Right ventricle myocardium inferior (tissue), 1 donor: ENCODE measurements at places on chromosomes 4 and X.

GRCh38 chrX:103628386-103629317 is at the start of gene TCEAL1:
Gene TCEAL1, plus strand, starts transcription at chrX:103628975. Its CDS starts 942 bp downstream, at chrX:103629917.
- peak; percentile 73 for DNase-seq

GRCh38 chrX:67787196-67787595 is 243.4 kb downstream of the AR start:
- DNase-seq = no peak

GRCh38 chrX:1053072-1053471 is 159.4 kb downstream of the CRLF2 start:
- DNase-seq = no peak

DNA sequence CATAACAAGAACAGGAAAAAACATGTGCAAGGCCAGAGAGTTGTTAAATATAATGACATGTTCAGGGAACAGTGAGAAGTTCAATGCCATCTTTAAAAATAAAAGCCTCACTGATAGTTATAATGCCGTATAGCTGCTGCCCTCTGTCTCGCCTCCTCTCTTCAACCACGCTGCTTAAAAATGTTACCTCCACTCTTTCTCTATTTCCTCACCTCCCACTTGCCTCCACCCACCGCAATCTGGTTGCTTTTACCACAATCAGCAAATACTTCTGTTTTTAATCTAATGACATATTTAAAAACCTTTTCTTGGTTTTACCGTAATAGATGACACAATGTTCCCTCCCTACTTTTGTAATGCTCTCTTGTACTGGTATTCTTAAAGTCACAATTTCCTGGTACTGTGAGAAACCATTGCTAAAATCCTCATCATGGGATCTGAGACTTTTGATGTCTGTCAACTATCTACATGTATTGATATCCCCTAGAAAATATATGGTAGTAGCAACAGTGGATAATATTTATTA is 66.0 kb downstream of the GABRA2 start:
- no peak for DNase-seq

DNA sequence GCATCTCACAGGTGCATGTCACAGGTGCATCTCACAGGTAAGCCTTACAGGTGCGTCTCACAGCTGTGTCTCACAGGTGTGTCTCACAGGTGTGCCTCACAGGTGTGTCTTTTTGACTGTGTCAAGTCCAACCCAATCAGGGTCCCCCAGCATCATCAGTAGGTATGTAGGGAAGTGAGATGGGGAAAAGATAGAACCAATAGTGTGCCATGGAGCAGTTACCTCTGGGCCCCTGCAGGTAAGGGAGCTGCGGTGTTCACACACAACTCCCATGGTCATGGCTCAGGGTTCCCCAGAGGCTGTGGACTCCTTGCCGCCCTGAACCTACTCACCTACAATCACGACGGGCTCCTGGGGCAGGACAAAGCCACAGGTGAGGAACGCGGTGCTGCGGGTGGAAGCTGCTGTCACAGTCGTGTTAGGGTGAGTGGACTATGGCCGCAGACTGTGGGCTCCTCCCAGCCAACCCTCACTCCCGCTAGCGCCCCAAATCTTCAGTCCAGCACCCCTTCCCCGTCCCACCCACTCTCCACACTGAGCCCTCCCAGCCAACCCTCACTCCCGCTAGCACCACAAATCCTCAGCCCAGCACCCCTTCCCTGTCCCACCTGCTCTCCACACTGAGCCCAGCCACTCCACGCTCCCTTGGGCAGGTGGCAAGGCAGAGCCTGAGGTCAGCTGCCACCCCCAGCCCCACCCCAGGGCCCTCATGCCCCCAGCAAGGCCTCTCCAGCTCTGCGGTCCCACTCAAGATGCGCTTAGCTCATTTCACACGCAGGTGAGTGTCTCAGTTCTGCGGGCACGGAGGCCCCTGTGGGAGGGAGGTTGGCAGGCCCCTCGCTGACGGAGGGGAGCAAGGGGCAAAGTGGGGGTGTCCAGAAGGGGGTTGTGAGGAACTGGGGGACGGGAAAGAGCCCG is 2.1 kb upstream of the PDE6B start:
- no peak for DNase-seq

GRCh38 chr4:142637614-142638013 is 208.5 kb downstream of the INPP4B start:
- no peak for DNase-seq

DNA sequence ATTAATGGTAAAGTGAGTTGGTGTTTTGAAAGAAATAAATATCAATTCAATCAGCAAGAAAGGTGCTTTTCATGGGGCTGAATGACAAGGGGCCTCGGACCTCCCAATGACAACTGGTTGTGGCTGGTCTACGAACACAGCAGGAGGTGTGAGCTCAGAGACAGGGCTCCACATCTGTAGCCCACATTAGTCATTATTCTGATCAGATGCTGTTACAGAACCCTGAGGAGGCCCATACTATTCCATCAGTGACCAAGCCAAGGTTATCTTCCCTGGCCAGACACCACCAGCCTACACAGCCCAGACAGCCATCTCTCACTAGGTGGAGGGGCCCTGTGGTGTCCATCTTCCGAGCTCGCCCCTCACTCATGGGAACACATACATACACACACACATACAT is 168.8 kb downstream of the SH3KBP1 start:
- DNase-seq = no peak

DNA sequence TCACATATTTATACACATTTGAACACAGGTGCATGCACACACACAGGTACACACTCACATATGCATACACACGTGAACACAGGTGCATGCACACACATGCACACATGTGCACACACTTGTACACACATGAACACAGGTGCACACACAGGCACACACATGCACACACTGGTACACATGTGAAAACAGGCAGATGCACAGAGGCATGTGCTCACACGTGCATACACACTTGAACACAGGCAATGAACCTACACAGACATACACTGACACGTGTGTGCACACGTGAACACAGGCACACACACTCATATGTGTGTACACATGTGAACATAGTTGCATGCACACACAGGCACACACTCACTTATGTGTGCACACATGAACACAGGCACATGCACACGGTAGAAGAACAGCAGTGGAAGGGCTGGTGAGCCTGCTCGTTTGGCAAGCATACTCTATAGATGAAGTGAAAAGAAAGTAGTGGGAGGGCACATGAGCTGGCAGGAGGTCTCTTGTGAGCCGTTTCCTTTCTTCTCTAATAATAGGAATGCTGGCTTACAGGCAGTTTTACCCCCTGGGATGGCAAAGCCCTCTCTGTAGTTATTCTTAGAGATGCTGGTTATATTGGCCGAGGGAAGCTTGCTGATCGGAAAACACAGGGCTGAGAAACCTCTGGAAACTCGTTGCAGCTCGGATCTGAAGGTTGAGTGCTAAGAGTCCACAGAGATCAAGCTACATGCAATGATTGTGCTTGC is 279.6 kb upstream of the CLNK start:
- DNase-seq = no peak

GRCh38 chr4:11876104-11876503 is 447.4 kb upstream of the HS3ST1 start:
- no peak for DNase-seq

GRCh38 chrX:64093761-64094160 is 111.7 kb downstream of the AMER1 start:
- no peak for DNase-seq

GRCh38 chrX:121598356-121598755 is 550.9 kb downstream of the GLUD2 start:
- DNase-seq = no peak

- DNase-seq = no peak
Observed at GRCh38 chr4:18568600-18568999, 547.0 kb upstream of the LCORL start.

DNA sequence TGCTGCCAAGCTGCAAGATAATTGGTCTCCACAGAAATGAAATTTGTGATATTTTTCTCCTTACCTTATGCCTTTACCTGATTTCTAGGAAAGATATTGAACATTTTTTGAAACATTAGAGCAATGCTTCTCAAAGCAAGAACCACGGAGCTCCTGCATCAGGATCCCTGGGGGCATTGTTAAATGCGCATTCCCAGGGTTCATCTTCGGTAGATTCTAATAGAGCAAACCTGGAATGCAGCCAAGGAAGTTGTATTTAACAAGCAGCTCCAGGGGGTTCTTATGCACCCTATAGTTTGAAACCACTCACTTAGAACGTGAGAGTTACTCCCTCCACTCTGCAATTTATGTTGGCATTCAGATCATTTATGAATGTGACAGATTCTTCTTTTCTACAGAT is 126.2 kb downstream of the SLC39A8 start:
- DNase-seq = no peak

GRCh38 chrX:17438221-17438620 is 63.2 kb downstream of the NHS start:
- no peak for DNase-seq

DNA sequence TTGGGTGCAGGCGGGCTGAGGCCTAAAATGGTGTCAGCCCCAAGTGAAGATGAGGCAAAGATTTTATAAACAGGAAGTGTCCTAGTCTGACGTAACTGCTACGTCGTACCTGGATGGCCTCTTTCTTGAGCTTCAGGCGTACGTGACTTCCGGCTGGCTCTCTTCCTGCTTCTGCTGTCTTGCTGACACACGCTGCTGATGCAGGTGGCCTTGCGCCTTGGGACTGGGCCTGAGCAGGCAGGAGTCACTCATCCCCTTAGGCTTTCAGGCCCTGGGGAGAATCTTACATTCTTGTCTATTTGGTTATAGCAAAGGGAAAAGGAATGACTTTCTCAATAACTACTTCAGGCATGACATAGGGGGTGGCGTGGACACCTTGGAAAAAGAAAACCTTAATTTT is 20.1 kb upstream of the ABRAXAS1 start:
- no peak for DNase-seq

DNA sequence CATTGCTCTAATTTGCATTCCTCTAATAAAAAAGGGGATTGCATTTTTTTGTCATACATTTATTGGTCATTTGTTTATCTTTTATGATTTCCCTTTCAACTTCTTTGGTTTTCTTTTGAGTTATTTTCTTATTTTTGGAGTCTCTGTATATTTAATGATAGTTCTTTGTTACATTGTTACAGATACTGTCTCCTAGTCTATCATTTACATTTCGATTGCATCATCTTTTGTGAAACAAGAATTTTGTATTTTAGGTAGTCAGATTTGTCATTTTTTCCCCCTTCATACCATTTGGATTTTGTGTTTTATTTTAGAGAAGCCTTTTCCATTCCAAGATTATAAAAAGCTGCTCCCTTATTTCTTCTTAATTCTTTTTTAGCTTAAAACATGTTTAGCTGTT is 37.1 kb downstream of the SNX25 start:
- no peak for DNase-seq

GRCh38 chrX:24158881-24159280 is 9.4 kb downstream of the ZFX start:
- DNase-seq = no peak

GRCh38 chr4:185709802-185710486 is 102.0 kb downstream of the SORBS2 start:
- no peak for DNase-seq

GRCh38 chr4:122003335-122003734 is 51.5 kb upstream of the TRPC3 start:
- no peak for DNase-seq

GRCh38 chr4:30454504-30454903 is 265.7 kb upstream of the PCDH7 start:
- no peak for DNase-seq

DNA sequence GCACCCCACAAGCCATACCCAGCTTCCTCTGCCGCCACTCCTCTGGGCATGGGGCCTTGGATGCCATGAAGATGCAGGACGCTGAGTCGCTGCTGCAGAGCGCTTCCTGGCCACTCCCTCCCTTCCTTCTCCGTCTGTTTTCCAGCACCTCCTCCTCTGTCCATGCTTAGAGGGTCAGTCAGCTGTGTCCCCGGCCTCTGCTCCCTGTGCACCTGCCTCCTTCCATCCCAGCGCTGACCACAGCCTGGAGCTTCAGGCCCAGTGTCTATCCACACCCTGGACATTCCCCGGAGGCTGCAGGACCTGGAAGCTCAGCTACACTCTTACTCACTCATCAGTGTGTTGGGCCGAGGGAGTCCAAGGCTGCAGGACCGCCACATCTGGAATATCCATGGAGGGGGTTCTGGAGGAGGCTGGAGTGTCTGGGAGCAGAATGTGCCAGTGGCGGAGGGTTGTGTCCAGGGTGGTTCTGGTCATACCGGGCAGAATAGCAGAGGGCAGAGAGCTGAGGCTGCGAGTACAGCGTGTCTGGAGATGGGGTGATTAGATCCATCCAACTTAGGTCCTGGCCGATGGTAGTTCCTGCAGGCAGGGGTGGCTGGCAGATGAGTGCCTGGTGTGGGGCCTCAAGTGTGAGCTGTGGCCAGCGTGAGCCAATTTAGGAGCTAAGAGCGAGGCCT is 58.6 kb upstream of the ADRA2C start:
- DNase-seq = no peak

GRCh38 chr4:3501825-3502425 is 30.3 kb downstream of the LRPAP1 start:
- DNase-seq = peak; percentile 66

DNA sequence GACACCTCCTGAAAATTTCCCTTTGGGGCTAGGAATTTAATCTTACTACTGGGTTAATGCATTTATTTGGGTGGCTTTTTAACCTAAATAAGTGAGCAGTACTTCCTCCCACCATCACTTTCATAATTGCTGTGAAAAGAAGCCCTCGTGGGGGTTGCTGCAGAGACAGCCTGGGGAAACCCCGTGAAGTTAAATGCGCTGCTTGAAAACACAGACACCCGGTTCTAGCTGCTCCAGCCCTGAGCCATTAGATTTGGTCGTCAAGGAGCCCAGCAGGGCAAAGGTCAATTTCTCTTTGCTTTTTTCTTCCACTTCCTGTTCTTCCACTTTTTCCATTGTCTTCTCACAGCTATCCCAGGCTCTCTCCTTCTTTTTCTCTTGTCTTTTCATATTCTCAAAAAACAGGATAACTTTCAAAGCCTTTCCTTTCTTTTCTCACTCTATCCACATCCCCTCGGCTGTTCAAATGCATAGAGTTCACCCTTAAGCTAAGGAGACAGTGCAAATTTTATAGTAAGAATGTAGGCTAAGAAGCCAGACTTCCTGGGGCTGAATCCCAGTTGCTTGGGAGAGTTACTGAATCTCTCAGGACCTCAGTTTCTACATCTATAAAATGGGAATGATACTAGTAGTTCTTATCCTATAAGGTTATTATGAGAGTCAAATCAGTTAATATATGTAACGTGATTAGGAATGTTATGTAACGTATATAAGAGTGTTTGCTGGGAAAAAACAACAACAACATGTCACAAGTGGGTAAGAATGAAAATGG is 91.5 kb upstream of the ZNF827 start:
- DNase-seq = no peak

GRCh38 chr4:119647558-119647957 is 19.0 kb upstream of the PDE5A start:
- DNase-seq = no peak
